ENCODE measurements at places on chromosomes 13 and 19.

DNA sequence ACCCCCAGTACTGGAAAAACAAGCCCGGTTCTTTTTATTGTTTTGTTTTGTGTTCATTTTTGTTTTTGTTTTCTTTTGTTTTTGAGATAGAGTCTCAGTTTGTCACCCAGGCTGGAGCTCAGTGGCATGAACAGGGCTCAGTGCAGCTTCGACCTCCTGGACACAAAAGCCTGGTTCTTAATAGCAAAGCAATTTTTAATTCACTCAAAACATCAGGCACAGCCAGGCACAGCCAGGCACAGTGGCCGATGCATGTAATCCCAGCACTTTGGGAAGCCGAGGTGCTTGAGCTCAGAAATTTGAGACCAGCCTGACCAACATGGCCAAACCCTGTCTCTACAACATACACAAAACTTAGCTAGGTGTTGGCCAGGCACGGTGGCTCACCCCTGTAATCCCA, 30.7 kb downstream of the INSR start:
- DNase-seq = no peak

GRCh38 chr19:31676271-31677004, 327.2 kb upstream of the TSHZ3 start:
- DNase-seq = no peak

- DNase-seq = no peak
These were observed 18.8 kb downstream of the HPN start for GRCh38 chr19:35060160-35060855.

GRCh38 chr13:30720172-30720869, 15.0 kb upstream of the ALOX5AP start:
- DNase-seq = no peak

- no peak for DNase-seq
These were observed 19.1 kb downstream of the SYDE1 start for GRCh38 chr19:15126131-15126910.

DNA sequence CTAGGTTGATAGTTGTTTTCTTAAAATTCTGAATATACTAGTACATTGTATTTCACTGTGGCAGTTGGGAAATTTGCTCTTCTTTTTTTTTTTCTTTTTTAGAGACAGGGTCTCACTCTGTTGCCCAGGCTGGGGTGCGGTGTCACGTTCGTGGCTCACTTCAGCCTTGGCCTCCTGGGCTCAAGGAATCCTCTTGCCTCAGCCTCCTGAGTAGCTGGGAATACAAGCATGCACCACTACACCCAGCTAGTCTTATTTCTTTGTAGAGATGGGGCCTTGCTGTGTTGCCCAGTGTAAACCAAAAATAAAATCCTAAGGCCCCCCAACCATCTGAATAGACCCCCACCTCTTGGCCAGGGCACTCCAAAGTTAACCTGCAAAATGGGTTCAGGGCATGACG, 79.3 kb downstream of the FNDC3A start:
- DNase-seq = no peak

- no peak for DNase-seq
These were observed 11.4 kb downstream of the TPGS1 start for GRCh38 chr19:518598-519231.

- no peak for DNase-seq
These were observed 86.5 kb downstream of the KCTD12 start for GRCh38 chr13:76799696-76800095.

GRCh38 chr19:54888239-54888638, 14.2 kb downstream of the FCAR start:
- no peak for DNase-seq

GRCh38 chr19:4062419-4063368, 4.0 kb downstream of the ZBTB7A start:
- no peak for DNase-seq

DNA sequence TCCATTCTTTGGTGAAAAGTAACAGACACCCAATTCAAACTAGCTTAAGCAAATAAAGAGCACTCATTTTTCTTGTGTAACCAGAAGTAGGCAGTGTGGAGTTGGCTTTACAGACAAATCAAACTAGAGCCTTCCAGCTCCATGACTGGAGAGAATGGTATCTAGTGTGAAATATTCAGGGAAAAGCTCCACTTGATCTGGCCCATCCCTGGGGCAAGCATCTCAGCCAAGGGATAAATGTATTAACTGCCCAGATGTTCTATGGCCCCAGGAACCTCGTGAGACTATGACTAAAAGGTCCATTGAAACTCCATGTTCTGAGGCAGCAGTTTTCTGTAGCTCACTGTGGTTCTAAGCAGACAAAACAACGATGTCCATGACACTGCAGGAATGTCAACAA, 49.9 kb downstream of the TBC1D4 start:
- DNase-seq = no peak

GRCh38 chr19:11268783-11269267, 6.5 kb upstream of the DOCK6 start:
- DNase-seq = no peak

DNA sequence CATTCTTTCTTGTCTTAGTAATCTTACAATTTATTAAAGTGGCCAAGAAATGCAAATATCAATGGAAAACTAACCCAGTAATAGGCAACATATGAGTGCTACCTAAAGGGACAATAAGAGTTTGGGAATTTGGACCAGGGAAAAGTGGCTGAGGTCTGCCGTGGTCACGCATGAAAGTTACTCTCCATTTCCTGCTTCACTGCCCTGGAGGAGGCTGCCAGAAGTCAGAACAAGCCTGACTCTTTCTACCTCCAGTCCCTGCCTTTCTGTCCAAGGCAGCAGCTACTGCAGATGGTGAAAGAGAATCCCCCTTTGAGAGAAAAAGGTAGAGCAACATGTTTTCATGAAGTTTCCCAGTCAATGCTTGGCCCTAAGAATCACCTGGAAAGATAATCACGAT, 201.1 kb upstream of the ARGLU1 start:
- no peak for DNase-seq

GRCh38 chr13:113275387-113275786, 21.7 kb upstream of the LAMP1 start:
- DNase-seq = peak; percentile 16

DNA sequence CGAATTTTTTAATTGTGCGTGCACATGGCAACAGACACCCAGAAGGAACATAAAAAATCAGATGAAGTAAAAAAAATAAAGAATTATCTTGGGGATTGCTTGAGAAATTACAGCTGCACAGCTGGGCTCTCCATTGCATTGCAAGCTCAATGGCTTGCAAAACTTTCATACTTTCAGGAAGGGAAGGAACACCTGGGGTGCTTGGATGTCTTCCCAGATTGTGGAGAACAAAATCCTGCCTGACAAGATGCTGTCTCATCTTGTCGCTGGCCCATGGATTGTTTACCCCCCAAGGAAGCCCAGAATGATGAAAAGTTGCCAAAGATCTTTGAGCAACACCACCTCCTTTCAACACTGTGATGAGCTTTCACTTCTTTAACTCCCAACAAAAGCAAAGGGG, 11.0 kb upstream of the CASP14 start:
- DNase-seq = no peak

GRCh38 chr13:28678809-28679208, 19.9 kb downstream of the POMP start:
- no peak for DNase-seq

- no peak for DNase-seq
These were observed 73.0 kb downstream of the MAP4K1 start for GRCh38 chr19:38544569-38545315.

DNA sequence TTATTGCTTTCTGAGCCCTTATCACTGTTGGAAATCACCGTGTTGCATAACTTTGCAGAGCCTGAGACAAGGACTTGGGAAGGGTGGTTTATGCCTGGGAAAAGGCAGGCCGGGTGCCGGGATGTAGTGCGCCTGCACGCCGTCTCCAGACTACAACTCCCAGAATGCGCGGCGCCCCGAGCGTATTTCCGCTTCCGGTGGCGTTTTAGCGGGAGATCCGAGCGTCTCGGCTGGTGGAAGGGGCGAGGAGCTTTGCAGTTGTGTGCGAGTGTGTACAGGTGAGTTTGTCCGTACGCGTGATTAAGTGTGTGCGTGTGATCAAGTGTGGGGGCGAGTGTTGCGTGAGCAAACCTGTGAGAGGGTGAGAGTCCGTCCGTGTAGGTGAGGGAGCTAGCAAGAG, 75.4 kb downstream of the PEG3 start:
- no peak for DNase-seq

DNA sequence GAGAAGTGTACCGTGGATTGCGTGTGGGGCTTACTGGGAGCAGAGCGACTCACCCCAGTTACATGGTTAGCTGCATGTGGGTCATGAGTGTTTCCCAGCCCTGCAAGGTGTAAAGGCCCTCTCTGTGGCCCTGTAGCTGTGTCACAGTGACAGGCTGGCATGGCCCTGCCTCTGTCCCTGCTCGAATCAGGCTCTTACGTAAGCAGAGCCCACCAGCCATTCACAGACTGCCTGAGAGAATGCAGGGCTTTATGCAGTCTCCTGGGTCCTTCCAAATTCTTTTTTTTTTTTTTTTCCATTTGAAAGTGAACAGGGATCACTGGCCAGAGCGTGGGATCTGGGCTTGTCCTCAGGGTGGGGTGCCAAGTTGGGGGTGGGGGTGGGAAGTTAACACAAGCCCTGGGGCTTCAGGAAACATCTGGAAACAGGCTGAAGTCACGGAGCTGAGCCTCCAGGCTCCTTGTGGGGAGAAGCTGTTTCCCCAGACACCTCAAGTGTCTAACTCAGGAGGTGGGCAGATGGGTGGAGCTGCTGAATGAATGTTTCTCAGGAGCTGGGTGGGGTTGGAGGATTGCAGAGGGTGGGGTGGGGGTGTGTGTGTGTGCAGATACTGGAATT, 13.4 kb downstream of the TECR start:
- DNase-seq = no peak

DNA sequence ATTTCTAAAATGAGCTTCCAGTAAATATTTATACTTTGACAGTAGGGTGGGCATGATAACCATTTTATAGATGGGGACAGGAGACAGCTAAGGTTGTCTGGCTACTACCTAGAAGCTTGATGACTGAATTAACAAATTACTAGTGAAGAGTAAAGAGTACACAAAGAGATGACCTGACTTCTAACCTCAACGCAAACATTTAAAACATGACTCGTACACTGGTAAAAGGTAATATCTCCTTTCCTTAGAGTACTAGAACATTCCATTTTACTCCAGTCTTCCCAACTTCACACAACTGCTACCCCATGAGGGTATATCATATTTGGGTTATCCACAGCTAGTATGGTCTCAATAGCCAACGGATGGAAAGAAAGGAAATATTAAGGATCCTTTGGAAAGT, 258.9 kb downstream of the FOXO1 start:
- DNase-seq = no peak

GRCh38 chr19:40663695-40664692, 26.5 kb downstream of the NUMBL start:
- no peak for DNase-seq

DNA sequence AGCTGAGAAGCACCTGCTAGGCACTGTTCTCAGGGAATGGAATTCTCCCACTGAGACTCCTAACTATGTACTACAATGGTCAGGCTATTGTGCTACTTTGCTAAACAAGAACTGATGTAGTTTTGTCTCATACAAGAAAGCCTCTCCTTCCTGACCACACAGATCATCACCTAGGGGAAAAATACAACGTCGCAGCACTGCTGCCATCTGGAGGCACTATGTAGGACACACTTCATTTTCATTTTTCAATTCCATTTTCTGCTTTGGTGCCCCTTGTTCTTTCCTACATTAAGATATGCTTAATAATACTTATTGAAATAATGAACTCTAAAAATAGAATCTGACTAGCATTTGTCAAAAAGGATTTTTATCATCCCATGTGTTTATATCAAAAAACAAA, 21.1 kb downstream of the PROSER1 start:
- DNase-seq = no peak

GRCh38 chr13:39317291-39317690, 279.0 kb downstream of the NHLRC3 start:
- DNase-seq = no peak

DNA sequence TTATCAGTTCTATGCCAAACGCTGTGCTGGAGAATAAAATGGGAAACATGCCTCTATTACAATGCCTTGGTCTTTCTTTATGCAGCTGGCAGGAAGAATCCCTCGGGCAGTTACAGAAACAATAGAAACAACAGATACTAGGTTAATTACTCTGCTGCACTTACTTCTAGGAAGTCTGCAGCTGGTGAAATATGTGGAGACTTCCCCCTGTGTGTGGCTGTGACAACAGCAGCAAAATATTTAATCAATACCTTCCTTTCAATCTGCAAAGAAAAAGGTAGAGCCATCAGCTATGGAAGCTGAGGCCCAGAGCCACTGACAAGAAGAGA, 9.9 kb downstream of the STOML3 start:
- DNase-seq = no peak

- no peak for DNase-seq
These were observed 3.1 kb downstream of the AMH start for GRCh38 chr19:2252055-2252796.

- no peak for DNase-seq
These were observed 57.0 kb downstream of the ERCC5 start for GRCh38 chr13:102902789-102903347.

GRCh38 chr19:7941895-7942596, 1.4 kb downstream of the TIMM44 start:
- DNase-seq = no peak

DNA sequence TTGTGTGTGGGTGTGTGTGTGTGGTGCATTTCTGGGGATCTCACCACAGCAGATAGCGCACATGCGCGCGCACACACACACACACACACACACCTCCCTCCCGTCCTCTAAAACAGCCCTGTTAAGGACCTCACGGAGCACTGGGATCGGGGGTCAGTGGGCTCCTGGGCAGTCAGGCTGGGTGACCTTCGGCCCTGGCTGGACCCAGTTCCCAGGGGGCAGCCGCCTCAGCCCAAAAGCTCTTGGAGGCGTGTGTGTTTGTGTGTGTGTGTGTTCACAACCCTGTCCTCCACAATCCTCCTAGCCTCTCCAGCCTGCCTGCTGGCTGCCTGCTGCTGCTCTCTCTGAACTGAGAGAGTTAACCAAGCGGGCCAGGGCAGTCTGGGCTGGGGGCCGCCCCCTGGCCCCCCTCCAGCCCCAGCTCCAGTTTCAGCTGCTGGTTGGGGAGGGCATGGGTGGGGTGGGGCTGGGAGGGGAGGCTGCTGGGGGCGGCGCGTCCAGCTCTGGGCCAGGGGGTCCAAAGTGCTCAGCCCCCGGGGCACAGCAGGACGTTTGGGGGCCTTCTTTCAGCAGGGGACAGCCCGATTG, at the start of gene FXYD1:
TSS of gene FXYD1 (plus strand) at position 520 of the 588 bp plus-strand sequence. CDS start 1,256 bp downstream, outside the sequence.
- DNase-seq = no peak

GRCh38 chr19:28949535-28949934, 263.4 kb downstream of the UQCRFS1 start:
- no peak for DNase-seq

GRCh38 chr19:47271949-47272348, 2.7 kb upstream of the INAFM1 start:
- DNase-seq = no peak

- no peak for DNase-seq
These were observed 71.7 kb downstream of the TUBGCP3 start for GRCh38 chr13:112516218-112516617.
